Neural progenitor cell (in vitro differentiated cells): ENCODE measurements at places on chromosomes 7 and 10. TPM values are rescaled to one million over a fixed set of nuclear protein-coding genes. Genes with fewer than 3 reads are reported as not detected.

Gene ACSL5
- total RNA-seq = not detected in 2 replicates

Gene CYP26C1
- 0.04 and 0.22 TPM in 2 replicates for total RNA-seq

Gene TET1
- 47.9 and 67.3 TPM in 2 replicates for total RNA-seq

Gene PNLIP
- not detected in 2 replicates for total RNA-seq

DNA sequence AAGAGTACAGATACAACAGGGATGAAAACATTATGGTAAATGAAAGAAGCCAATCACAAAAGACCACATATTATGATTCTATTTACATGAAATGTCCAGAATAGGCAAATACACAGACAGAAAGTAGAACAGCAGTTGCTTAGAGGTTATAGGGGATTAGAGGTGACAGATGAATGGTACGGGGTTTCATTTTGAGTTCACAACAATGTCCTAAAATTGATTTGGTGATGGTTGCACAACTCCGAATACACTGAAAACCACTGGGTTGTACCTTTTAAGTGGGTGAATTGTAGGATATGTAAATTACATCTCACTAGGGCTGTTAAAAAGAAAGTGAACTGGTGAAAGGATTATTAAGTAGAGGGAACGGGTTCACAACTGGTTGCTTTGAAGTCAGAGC lies 76.3 kb upstream of the MRLN start:
- DNase-seq = no peak

DNA sequence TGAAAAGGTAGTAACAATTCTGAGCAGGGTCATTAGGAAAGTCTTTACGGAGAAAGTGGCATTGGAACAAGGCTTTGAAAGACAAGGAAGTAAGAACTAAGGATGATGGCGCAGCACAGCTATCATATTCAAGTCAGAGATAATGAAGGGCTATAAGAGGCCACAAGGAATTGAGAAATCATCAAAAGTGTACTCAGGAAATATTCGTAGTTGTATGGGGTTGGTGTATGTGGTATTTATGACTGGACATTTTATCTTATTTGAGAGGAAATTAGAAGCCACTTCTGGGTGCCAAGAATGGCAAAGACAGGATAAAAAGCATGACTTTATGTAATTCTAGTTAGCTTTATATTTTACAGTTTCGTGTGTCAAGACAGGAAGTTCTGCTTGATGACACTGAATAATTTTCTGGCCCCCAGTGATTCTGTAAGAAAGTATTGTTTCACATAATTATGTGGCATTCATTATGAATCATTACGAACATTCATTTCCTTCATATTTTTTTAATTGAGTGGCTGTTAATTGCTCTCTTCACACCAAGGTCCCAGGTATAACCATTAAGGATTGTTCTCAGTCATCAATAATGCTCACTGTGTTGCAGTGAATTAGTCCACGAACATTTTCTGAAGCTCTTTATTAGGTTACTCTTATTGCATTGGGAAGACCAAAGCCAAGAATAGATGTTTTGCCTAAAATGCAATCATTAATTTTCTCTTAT lies 244.3 kb downstream of the PHF14 start:
- no peak for DNase-seq
